Activated CD8-positive, alpha-beta memory T cell treated with anti-CD3 and anti-CD28 coated beads, Interleukin-2, amount 50 U/mL, for 4 hours (primary cell): ENCODE measurements at places on chromosomes 12 and 14.

GRCh38 chr12:39574378-39574777, 45.2 kb downstream of the ABCD2 start:
- DNase-seq, result no peak

DNA sequence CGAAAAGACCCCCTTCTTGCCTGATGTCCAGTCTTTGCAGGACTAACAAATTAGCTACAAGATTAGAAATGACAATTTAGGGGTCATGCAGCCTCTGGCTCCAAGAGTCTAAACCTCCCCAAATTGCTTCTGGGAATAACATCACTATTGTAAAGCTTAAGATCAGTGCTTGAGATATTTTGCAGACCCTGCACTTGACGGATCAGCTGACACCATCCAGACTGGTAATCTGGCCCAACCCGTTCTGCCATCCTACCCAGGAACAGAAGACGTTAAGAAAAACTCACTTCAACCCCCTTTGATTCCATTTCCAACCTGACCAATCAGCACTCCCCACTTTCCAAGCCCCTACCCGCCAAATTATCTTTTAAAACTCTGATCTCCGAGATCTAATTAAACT, 236.7 kb upstream of the KRR1 start:
- DNase-seq, result no peak

- no peak for DNase-seq
These were observed 557.2 kb downstream of the BCL11B start for GRCh38 chr14:98714626-98715425.

- no peak for DNase-seq
These were observed 84.6 kb upstream of the PTGDR start for GRCh38 chr14:52182853-52183252.

GRCh38 chr12:12701457-12701856, 5.5 kb upstream of the GPR19 start:
- DNase-seq, result no peak

DNA sequence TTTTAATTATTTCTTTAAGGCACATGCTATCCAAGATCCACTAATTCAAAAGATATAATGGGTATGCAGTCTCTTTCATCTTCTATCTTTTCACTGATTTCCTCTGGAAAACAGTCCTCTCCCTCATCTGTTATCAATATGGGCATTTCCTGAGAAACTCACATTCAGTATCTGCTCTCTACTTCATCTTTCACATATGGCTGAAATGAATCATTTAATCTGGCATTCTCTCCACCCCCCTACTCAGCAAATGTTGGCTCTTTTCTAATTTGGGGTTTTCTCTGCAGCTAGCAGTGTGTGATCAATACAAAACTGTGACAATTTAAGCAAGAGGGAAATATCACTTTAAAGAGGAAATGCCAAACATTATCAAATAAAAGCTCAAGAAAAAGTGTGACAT, 157.1 kb upstream of the TMTC1 start:
- no peak for DNase-seq

DNA sequence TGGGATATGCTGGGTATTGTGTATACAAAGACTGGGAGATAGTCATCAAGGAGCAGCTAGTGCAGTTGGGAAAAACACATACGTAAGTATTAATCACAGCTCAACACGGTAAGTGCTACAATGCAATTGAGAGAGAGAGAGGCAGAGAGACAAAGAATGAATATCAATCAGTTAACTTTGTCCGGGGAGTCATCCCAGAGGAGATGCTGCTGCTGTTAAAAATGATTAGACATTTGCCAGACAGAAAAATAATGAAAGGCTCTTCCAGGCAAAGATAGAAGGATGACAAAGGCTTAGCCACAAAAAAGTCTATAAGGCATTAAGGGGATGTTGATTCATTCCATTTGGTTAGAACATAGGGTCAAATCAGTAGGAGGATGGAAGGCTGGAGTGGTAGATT, 45.1 kb downstream of the AKAP6 start:
- no peak for DNase-seq

DNA sequence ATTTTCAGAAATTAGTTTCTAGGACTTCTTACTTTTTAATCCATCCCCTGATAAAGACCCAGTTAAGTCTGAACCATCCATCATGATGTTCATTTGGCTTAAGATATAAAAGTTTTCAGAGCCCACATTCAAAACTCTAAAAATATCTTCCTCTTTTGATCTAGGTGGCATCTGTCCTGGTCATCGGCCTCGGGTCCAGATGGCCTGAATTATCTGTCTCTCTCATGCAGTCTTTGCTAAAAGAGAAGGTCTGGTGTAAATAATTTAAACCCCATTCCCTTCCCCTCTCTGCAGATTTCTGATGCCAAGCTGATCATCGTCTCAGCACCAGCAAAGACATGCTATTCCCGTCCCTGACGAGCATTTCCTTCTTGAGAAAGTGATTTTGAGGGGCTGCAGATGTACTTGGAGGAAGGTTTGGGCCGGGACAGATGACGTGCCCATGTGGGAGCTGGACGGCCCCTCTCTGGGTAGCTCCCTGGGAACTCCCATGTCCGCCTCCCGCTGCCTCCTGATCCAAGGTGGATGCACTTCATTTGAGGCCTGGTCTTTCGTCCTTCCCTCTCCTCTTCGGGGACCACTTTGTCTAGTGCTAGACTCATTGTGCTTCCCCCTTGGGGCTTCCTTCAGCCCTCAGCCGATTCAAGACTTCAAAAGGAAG, 173.0 kb upstream of the PRMT8 start:
- no peak for DNase-seq

GRCh38 chr12:100741084-100741711, 53.4 kb upstream of the ANO4 start:
- no peak for DNase-seq

GRCh38 chr12:111842556-111843396, 748 bp downstream of the MAPKAPK5 start:
- DNase-seq, result no peak

DNA sequence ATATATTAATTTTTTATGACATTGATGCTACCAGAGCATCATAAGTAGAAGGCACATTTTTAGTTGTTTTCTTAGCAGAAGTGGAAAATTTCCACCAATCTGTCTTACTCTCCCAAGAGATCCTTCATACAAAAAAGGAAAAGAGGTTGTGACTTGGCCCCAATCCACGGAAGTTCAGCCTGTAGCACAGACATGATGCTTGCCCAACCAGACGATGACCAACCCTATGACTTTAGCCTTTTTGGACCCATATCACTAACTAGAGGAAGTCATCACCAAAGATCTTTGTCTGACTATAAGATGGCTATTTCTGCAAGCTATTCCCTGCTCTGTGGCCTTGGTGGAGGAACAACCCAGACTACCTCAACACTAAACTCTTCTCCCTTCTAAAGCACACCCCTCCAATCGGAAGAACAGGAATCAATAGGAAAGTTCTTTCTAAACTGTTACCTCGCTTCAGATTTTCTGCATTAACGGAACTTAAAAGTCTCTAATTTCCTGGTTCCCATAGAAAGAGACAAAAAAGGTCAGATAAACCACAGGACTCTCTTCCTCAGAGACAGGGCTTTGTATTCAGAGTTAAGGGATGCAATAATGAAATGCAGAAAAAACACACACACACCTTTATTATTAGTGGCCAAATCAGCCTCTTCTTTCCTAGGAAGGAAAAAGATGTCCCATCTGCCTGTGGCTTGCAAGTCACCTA, 4.1 kb upstream of the RHOJ start:
- DNase-seq, result no peak

DNA sequence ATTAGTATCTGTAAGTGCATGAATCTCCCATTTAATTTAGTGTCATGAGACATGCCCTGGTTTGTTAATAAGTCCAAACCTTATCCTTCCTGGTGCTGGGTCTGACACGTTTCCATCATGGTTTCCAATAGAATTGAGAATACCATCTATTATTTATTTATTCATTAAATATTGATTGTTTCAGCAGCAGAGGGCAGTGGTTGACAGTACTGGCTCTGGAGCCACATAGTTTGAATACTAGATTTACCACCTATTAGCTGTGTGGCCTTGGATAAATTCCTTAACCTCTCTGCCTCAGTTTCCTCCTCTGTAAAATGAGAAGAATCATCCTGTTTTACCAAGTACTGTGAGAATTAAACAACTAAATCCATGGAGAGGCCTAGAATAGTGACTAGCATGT, 941 bp upstream of the STAB2 start:
- no peak for DNase-seq

DNA sequence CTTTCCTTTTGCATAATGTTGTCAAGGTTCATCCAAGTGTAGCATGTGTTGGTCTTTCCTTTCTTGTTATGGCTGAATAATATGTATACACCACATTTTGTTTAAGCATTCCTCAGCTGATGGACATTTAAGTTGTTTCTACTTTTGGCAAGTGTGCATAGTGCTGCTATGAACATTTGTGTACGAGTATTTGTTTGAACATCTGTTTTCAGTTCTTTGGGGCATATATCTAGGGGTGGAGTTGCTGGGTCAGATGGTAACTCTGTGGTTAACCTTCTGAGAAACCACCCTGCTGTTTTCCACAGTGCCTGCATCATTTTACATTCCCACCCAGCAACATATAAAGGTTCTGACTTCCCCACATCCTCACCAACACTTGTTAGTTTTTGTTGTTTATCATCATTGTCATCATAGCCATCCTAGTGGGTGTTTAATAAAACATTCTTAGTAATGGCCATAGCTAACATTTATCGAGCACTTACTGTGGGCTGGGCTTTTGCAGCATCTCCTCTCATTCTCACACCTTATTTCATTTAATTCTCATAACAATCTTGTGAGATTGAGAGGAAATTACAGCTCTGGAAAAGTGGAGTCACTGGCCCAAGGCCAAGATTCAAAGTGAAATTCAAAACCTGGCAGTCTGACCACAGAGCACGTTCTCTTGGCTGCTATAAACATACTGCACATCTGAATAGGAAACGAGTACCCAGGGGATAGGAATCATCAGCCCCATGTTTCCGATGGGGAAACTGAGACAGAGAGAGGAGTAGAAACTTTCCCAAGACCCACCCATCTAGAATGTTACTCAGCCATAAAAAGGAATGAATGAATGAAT, 193.6 kb downstream of the KSR2 start:
- no peak for DNase-seq

GRCh38 chr14:55136241-55136640, 7.2 kb downstream of the LGALS3 start:
- DNase-seq, result no peak
